ENCODE measurements at places on chromosomes 6 and 20.

- no peak for DNase-seq
Observed at GRCh38 chr6:44771647-44772415, 384.3 kb downstream of the CDC5L start.

DNA sequence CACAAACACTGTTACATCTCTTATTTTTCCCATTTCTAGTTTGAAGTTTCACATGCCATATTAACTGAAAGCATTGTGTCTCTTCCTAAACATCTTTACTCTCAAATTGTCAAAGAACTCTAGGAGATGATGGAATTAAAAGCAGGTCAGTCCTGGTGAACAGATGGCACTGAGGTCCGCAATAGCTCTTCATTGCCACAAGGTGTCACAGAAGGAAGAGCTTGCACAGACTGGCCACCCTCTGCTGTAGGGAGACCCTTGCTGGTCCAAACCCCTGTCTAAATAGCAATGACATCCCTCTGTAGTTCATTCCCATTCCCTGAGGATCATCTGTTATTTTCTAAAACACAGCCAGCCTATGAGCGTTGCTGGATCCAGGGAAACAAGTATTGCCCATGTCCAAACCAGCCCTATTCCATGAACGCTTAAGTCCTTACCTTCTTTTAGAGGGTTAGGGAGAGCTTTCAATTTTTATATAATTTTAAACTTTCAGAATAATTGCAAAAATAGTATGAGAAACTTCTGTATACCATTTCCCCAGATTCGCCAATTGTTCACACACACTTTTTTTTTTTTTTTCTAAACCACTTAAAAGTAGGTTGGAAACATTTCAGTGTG is 10.1 kb upstream of the HDAC2 start:
- DNase-seq: no peak

DNA sequence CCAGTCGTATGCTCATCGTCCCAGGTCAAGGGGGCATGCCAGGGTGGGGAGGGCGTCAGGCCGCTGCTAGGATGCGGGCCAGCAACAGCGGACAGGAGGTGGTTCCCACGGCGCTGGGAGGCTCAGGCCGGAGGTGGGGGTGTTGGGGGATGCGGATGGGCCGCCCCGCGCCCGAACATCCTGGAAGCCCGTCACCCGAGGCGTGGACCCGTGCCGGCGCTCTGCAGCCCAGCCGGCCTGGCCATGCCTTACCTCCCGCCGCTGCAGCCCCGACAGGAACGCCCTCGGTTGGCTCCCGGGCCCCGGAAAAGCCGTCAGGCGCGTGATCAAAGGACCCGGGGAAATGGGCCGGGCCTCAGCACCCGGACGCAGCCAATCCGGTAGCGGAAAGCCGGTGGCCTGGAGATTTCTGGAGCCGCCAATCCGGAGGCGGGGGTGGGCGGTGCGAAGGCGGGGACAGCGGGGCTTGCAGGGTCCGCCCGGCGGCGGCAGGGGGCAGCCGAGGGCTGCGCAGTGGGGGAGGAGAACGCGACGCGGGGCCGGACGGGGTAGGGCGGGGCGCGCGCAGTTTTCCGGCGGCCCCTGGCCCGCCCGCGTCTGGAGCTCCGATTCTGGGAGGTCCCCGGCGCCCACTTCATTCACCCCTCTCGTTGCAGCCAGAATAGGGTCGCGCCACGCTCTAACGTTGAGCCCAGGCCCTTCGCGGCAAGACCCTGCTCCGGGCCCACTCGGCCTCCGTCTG is at the start of gene SMIM29:
SMIM29 (minus strand) TSS at position 280 of the 742 bp plus-strand sequence. CDS start 1,215 bp downstream, outside the sequence.
- peak; percentile 99 for DNase-seq

DNA sequence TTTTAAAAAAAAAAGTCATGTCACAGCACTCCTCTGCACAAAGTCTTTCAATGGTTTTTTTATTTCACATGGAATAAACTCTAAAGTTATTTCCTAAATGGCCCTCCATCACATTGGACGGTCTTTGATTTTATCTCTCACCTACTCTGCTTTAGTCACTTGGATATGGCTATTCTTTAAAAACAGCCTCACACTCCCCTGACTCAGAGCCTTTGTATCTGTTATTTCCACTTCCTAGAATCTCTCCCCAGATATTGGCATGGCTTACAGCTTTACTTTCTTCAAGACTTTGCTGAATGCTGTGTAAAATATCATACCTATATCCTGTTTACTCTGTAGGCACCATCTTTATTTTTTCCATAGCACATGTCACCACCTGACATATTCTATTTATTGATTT is 194.7 kb upstream of the MCHR2 start:
- DNase-seq: no peak

DNA sequence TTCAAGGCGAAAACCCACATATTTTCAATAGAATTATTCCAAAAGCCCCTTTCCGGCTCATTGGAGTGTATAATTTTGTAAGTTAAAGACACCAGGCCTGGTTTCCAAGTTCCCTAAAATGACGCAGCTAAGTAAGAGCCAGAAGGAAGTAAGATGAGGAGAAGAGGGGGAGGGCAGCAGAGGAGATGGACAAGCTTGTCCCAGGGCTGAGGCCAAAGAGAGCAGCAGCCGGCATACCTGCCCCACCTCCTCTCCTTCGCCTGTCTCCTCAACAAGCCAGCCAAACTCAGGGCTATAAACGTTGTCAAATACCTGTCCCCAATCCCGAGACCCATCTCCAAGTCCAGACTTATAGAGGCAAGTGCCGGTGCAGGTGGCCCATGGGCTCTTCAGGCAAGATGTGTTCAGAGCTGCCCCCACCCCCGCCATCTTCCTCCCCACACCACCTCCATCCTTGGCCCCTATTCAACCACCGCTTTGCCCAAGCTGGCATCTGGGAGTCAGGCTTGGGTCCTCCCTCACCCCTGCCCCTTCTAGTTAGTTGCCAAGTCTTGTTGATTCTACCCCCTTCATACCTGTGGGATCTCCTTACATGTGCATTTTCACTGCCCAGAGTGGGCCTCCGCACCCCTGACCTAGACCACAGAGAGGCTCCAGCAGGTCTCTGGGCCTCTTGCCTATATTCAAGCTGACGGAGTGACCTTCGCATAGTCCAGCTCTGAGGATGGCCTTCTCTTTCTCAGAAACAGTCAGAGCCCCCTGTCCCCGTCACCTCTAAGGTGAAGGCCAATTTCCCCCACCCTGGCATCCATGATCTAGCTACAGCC is 75.7 kb upstream of the SIRPA start:
- DNase-seq: no peak

DNA sequence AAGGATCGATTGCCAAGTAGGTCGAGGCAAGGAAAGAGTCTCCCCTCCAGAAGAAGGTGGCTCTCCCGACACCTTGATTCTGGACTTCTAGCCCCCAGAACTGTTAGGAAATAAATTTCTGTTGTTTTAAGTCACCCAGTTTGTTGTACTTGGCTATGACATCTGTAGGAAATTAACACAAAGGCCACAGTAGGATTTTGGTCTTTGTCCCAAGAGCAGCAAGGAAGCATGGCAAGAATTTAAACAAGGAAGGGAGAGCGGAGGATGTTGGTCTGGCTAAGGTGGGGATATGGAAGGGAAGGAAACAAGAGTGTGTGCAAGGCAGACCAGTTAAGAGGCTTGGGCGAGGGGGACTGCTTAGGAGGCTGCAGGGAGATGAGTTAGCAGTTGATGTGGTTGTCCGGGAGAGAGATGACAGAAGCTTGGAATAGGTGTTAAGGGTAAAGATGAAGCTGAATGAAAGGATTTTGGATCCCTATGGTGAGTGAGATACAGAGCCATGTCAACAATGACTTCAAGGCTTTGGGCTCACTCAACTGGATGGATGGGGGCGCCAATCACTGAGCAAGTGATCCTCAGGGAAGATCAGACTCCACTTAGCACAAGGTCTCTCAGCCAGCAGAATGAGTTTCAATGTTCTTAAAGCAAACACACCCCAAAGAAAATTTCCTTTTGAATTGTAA is 140.5 kb upstream of the ZNF217 start:
- DNase-seq: no peak

GRCh38 chr6:140043762-140044378 is 669.4 kb upstream of the CITED2 start:
- no peak for DNase-seq

DNA sequence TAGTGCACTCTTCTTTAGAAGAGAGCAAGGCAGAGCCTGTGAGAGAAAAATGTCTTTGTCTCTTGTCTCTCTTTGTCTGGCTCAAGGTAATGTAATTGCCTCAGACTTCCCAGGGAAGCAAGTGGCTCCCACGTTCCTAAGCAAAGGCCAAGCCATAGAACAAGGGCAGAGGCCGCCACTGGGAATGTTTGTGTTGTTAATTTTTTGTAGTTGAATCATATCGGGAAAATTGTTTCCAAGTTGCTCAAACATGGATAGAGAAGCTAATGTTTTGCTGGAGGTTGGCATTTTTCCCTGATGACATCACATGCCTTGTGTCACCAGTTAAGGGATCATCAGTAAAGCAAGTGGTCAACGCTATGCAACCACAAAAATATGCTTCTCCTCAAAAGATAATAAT is 211.5 kb upstream of the FOXA2 start:
- no peak for DNase-seq

GRCh38 chr6:125077453-125077852 is 76.1 kb upstream of the TPD52L1 start:
- no peak for DNase-seq

- DNase-seq: no peak
Observed at GRCh38 chr20:13758884-13759283, 25.8 kb downstream of the ESF1 start.

- DNase-seq: peak; percentile 46
Observed at GRCh38 chr6:30013291-30013922, 47.7 kb upstream of the POLR1H start.

DNA sequence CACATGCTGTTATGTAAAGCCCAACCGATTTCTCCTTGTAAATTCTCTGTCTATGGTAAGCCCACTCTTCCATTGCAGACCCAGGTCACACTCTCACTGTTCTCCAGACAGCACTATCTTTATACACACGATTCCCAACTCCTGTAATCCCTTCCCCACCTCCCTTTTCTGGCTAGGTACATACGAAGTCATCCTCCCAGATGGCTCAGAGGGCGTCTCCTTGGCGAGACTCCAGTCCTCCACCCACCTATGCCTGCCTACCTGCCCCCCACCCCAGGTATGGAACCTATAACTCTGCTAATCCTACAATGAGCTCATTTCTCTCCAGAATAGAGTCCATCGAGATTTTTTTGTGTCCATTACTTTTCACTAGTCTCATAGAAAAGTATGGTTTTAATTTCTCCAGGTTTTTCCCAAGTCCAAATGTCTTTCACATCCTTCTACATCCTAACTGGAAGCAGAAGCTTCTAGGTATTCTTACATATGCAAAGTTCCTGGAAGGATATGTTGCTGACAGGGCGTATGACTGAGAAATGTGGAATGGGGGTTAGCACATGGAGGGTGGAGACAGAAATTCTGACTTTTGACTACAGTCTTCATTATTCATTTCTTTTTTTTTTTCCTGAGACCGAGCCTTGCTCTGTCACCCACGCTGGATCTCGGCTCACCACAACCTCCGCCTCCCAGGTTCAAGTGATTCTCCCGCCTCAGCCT is 22.8 kb downstream of the SCML4 start:
- no peak for DNase-seq

DNA sequence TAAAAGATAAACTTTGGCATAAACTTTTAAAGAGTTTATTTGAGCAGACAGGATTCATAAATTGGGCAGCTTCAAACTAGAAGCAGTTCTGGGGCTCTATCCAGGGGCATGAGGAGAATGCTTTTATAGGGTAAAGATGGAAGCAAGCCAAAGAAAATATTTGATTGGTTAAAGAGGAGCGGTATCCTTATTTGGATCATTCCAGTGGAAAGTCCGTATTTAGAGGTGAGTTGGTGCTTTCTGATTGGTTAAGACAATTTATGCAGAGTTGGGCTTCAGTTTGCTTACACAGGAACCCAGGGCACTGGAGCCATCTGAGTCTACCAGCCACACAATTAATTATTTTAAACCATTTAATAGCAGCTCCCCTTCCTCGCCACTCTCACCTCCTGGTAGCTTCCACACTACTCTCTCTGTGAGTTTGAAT is 37.9 kb upstream of the RNF217 start:
- no peak for DNase-seq

DNA sequence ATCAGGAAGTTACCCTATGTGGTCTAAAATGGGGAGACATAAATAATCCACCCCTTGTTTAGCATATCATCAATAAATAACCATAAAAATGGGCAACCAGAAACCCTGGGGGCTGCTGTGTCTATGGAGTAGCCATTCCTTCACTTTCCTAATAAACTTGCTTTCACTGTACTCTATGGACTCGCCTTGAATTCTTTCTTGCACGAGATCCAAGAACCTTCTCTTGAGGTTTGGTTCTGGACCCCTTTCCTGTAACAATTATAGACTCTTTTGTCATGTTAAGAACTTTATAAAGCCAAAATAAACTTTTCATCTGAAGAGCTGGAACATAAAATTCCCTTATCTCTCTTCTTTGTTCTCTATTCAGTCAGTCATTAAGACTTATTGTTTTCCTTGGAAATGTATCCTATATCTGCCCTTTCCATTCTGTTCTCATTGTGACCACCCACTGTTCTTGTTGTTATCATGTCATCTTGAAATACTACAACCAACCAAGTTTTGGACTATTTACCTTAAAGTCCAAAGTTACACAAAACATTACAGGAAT is 29.3 kb upstream of the ZBTB24 start:
- DNase-seq: no peak

- DNase-seq: no peak
Observed at GRCh38 chr6:162710936-162711335, 16.6 kb downstream of the PRKN start.

DNA sequence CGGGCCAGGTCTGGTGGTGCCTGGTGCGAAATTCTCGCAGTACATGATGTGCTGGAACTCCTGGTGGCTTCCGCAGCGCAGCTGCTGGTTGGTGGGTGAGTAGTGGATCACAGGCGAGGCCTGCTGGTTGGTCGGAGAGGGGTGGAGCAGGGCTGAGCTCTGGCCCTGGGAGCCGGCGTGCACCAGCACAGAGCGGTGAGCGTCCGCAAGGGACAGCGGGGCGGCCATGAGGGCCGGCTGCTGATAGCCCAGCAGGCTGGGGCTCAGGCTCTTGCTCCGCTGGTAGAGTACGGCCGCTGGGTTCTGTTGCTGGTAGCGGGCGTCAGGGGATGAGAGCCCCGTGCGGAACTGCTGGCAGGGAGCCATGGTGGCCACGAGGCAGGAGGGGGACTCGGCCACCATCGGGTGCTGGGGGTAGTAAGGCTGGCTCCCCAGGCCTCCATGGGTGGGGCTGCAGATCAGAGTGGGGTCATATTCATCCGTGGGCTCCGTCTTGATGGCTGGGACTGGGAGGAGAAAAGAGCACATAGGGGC is 110.2 kb downstream of the NFATC2 start:
- DNase-seq: no peak

- DNase-seq: peak; percentile 31
Observed at GRCh38 chr6:106103728-106104109, 17.6 kb downstream of the PRDM1 start.
